NCI-H1092 (cell line): ENCODE measurements at places on chromosomes 12 and 14.

DNA sequence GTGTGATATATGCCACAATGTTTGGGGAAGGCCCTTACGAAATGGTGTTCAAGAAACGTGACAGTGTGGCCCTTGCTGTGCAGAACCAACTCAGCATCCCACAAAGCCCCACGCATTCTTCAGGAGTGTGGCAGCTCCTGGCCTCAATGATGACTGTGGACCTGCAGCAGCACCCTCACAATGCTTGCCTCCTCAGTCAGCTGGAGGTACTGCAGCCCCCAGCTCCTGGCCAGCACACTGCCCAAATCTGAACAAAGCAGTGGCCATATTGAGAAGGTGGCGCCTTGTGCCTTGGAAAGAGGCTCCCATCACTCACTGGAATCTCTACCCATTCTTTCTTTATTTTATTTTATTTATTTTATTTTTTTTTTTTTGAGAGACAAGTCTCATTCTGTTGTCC, 10.4 kb downstream of the POLE2 start:
- DNase-seq = no peak

- no peak for DNase-seq
These were observed 188.1 kb downstream of the RGS6 start for GRCh38 chr14:72120315-72120714.

DNA sequence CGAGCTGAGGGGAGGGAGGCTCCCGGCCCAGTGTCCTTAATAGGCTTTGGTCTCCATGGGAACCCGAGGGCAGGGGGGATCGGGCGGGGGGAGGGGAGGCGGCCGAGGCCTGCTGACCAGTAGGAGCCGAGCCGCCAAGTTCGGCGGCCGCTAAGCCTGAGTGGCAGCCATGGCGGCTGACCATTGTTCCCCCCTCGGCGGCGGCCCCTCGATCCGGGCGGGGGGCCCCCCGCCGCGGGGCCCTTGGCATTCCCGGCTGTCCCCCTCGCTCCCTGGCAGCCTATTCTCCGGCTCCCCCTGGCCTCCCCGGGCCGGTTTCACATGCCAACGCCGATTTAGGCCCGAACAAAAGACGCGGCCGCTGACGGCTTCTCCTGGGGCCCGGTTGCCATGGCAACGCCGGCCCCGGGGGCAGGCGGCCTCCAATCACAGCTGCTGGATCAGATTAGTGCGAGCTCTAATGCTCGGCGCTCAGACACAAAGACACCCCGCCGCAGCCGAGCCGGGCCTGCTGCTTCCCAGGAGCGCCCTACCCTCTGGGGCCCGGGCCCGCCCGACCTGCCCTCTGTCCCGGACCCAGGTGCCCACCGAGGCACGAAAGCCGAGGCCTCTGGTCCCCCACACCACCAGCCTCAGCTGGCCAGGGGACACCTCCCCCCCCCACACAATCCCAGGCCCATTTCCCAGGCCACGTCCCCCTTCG, 7.3 kb downstream of the MSI1 start:
- peak; percentile 93 for DNase-seq

DNA sequence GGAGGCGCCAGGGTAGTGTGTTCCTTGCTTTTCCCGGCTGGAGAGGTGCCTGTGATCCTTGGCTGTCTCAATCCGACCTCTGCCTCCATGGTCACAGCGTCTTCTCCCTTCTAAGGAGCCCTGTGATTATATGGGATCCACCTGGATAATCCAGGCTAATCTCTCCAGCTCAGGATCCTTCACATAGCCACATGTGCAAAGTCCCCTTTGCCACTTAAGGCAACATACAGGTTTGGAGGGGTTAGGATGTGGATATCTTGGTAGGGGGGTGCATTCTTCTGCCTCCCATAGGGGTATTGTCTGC, 1.2 kb upstream of the HVCN1 start:
- DNase-seq = no peak

- DNase-seq = no peak
These were observed 11.9 kb upstream of the CIPC start for GRCh38 chr14:77086017-77086727.

DNA sequence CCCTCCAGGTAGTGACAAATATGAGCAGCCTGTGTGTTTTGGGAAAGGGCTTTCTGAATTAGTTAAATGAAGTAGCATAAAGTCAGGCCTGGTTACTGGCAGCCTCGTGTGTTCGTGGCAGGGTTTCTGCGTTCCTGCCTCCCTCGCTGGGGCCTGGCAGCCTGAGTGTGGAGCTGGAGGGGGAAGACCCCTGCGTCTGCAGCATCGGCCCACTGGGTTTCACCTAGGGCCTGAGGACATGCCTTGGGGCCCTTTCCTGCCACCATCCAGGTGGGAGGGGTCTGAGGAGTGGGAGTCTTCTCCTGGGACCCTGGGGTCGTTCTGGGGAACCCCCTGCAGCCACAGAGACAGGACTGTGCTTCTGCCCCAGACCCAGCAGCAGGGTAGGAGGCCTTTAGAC, 20.4 kb upstream of the AMN start:
- no peak for DNase-seq

DNA sequence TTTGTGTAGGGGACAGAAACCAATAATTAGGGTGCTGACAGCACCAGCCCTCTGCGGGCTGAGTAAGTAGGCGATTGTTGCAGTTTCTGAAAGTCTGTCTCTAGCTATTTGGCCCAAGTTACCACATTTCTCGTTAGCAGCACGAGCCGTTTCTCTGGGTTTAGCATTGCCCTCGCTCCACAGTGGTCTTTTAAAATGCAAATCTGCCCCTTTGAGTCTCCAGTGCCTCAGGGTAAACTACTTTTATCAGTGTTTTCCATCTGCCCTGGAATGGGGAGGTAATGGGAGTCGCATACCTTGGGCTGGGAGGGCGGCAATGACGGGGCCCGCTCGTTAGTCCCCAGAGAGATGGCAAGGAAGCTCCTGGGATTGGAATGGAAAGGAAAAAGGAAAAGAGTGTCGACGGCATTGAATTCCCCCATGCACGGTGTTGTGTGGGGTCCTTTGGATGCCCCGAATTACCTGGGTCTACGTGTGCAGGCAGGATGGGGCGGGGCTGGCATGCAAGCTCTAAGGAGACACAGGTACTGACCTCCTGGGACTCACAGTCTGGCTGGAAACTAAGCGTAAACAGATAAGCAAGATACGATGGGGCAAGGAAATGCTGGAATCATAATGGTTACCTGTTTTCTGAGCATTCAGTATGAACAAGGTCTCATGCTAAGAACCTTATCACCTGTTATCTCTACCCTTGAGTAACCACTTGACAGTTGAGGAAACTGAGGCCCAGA, 131.8 kb upstream of the MAP1LC3B2 start:
- DNase-seq = no peak

- DNase-seq = no peak
These were observed 65.9 kb upstream of the NUDT4 start for GRCh38 chr12:93311827-93312226.

DNA sequence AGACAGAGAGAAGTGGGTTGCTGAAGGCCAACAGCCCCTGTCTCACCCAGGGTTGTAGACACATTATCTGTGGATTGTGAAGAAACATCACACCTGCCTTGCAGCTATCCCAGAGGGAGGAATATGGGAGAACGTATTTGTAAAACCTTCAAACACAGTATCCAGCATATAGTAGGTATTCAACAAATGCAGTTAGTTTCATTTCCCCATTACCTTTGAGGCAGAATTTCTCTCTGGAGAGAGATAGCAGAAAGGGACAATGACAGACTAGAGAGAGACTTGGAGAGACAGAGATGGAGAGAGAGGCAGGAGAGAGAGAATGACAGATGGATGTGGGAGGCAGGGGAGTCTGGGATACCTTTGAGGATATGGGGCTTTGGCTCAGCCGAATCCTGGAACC, 62.0 kb downstream of the WSCD2 start:
- no peak for DNase-seq

- no peak for DNase-seq
These were observed 309.5 kb downstream of the GLT1D1 start for GRCh38 chr12:129162805-129163204.

- DNase-seq = no peak
These were observed 42.9 kb upstream of the FAM222A start for GRCh38 chr12:109670731-109671130.

DNA sequence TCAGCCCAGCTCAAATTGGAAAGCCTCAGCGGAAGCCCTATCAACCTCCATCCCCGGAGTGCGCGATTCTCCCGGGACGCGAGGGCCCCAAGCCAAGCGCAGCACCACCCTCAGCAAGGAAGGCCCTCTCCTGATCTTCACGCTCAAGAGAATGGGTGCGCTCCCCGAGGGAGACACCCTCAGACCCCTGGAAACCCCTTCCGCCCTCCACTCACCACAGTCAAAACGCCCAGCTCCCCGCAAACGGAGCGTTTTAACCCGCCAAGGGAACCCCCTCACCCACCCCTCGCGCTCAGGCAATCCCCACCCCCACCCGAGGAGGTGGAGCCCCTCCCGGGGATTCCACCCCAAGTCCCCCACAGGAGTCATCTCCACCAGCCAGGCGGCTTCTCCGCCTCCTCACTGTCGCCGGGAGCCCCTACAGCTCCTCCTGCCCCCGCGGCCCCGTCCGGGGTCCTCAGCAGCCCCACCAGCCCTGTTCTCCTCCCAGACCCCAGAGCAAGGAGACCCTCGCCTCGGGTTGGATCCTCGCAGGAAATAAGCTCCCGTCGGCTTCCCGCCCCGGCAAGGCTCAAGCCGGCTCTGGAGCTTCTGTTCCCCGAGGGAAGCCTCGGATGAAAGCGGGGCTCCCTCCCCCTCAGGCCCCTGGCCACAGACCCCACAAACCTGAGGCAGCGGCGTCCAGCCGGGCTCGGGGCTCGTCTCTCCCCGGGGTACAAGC, 507 bp downstream of the BAZ2A start:
- DNase-seq = no peak

DNA sequence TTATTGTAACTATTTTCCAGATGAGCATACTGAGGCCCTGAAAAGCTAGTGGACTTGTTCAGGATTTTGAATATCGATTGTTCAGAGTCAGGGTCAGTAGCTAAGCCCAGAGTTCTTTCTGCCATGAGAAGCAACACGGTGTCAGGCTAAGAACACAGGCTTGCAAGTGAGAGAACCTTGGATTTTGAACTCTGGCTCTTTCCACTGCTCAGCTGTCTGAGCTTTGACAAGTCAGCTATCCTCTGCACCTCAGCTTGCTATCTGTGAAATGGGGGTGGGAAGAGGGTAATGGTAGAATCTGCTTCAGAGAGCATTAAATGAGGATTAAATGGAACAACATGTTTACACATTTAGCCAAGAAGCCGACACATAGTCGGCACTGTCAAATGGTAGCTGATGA, 157.2 kb downstream of the SAMD4A start:
- no peak for DNase-seq

DNA sequence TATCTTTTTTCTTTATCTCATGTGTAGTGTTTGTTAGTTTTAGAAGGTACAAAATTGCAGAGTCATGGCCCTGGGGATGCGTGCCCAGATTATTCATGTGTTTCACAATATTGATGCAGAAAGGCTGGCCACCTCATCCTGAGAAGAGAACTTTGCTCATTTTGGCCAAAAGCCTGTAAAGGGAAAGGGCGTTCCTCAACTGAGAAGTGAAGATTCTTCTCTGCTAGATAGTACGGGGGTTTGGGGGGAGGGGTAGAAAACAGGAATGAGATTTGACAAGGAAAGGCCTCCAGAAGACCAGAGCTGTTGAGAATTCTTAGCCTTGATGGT, 1.7 kb downstream of the MGST1 start:
- no peak for DNase-seq

- DNase-seq = no peak
These were observed 17.7 kb downstream of the CLEC2D start for GRCh38 chr12:9687228-9687627.

DNA sequence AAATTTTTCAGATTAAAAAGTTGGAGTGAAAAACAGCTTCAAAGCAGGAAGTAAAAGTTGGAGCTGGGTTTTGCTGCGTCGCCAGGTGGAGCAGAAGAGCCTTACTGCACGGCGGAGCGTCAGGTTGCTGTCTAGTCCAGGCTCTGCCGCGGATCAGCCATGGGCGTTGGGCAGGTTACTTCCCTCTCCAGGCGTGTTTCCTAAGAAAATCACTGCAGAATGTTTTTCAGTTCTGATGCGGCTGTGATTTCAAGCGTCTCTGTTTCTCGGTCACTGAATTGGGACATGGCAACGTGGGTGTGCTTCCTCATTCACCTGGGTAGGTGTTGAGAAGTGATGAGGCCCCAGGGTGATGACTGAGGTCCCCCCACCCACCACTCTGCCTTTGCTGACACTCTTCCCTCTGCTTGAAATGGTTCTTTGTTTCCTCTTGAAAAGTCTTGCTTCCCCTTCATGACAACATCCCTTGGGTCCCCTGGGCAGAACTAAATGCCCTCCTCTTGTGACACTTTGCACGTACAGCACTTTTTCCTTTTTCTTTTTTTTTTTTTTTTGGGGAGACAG, 7.6 kb downstream of the EVL start:
- DNase-seq = no peak

GRCh38 chr12:82438356-82438755, 80.0 kb downstream of the METTL25 start:
- DNase-seq = no peak

DNA sequence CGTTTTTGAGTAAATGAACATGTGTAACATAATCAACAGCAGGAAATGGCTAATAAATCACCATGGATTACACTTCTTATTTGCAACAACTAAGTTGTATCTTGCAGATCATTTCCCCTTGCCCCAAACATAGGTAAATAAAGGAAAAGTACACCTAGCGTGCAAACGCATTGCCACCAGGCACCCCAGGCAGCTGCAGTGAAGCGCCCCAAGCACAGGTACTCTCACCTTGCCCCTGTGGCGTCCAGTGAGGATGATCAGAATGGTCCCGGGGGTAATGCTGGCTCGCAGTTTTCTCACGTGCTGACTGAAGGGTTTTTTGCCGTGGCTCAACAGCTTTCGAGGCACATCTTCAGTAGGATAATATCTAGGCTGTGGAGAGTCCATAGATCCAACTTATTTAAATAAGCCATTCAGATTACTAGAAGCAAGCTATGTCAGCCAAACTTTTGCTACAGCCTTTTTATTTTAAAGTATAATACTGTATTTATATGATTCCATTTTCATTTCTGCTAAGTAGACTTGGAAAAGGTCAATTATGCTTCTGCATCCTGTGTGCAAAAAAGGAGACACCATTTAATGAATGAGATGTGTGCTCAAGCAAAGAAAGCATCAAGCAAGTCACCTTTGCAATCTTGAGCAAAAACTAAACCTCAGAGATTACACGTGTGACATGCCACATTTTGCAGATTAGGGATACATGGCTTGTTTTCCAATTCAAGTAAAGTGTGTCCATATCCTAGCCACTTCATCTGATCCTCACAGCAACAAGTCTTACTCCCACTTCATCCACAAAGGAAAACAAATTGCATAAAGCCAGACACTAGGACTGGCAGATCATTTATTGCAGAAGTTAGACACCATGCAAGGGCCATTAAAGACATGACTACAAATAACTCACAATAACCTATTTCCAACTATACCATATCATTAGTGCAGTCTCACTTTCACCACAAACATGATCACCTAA, 2.6 kb downstream of the RPL6 start:
- DNase-seq = no peak
